Stimulated activated CD4-positive, alpha-beta T cell treated with anti-CD3 and anti-CD28 coated beads, Interleukin-4, amount 100 ng/mL, for 48 hours (primary cell): ENCODE measurements at places on chromosomes 1 and 21.

DNA sequence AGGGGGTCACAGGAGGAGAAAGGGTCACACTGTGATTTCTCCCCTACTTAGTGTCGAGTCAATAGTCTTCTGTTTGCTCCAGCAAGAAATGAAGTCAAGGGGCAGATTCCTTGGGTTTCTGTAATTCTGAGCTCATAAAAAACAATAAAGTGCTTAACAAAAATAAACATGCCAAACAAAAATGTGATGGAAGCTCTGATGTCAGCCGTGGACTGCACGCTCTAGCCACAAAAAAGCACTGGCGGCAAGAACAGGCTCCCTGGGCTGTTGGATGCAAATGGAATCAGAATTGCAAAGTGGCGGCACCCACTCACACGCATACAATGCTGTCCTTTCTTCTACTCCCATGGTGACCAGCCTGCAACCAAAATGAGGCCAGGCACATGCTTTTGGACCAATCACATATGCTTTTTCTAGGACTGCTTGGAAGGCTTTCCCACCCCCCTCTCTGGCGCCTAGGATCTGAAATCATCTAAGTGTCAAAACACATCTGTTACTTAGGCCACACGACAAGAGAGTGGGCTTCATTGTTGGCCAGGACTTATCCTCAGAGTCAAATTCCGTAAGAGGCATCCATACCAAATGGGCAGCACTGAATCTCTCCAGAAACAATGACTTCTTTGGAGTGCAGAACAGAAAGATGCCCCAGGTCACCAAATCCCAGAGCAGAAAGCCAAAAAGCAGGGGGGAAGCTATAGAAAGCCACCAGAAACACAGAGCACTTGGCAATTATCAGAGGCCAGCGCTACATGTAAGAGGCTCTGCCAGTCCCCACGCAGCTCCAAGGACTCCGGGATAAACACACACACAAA, 9.2 kb downstream of the C1orf198 start:
- no peak for DNase-seq

DNA sequence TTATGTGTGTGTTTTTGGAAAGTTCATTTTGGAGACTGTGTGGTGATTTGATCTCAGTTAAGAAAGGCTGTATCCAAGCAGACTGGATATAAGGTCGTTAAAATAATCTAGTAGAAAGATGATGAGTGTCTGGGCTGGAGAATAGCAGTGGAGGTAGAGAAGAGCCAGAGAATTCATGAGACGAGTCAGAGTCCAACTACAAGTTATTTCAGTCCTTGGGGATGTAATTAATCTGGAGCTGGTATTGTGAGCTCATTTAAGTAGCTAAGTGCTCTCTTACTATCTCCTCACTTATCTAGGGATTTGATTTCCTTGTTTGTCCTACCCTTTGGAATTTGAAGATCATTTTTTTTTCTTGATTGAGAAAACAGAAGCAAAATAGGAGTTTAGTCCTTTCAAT, 1219.0 kb upstream of the ADGRL4 start:
- DNase-seq, result no peak

DNA sequence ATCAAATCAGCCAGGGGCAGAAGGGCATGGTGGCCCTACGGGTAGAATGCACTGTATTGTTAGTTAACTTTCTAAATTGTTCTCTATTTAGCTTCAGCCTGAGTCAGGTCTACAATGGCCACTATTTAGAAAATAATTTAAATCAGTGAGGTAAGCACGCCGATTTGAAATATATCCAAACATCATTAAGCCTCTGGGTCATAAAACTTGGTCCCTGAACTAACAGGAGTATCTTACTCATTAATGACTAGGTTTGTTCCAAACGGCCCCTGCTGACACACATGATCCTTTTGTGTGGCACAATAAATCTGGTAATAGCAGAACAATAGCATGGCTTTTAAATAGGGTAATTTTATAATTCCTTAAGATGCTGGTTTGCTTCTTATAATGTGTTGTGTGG, 48.4 kb downstream of the STX6 start:
- no peak for DNase-seq

DNA sequence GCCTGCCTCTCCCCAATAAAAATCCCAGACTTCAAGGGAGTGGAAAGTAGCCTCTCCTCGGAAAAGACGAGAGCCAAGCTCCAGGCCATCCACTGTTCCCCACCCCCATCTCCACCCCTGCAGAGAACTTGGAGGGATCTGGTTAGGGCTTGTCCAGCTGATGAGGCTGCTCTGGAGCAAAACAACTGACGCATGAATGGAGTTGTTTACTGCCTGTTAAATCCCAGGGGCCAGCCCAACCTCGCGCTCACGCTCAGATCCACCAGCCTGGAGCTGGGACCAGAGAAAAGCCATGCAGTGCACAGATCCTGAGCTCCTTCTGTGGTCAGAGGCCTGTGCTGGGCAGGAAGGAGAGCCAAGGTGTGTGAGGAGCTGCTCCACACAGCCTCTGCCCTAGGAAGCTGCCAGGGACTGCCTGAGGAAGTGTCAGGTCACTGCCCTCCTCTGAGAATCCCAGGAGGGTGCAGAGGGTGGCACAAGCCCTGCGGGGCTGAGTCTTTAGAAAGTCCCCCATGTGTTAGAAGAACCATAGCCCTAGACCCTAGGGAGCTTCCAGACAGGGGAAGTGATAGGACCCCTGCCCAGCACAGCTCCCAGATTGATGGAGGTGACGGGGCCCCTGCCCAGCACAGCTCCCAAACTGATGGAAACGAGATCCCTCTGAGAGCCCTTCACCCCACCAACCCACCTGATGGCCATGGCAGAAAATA, 109.0 kb upstream of the IPO9 start:
- no peak for DNase-seq

DNA sequence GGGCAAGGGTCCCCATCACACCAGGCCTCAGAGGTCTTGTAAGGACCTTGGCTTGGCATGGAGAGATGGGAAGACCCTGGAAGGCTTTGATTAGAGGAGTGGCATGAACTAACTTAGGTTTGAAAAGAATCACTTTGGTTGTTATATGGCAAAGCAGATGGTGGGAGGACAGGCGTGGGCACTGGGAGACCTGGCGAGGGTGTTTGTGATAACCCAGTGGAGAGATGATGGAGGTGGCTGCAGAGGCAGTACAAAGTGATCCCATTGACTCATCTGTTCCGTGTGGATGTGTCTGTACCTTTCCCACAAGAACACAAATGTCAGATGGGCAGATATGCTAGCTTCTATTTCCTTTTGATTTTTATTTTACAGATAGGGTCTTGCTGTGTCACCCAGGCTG, 168.3 kb downstream of the SLC35F3 start:
- DNase-seq, result no peak

- peak; percentile 8 for DNase-seq
These were observed 967 bp downstream of the CENPS start for GRCh38 chr1:10431070-10431730.

- DNase-seq, result no peak
These were observed 491.1 kb downstream of the BRINP3 start for GRCh38 chr1:189986516-189986915.

GRCh38 chr1:201983380-201983805, 945 bp downstream of the RNPEP start:
- DNase-seq, result no peak
